Amniotic epithelial cell (primary cell): ENCODE measurements at places on chromosomes 11 and 22.

GRCh38 chr11:4578624-4579023 is 2.9 kb upstream of the OR52I2 start:
- no peak for DNase-seq

DNA sequence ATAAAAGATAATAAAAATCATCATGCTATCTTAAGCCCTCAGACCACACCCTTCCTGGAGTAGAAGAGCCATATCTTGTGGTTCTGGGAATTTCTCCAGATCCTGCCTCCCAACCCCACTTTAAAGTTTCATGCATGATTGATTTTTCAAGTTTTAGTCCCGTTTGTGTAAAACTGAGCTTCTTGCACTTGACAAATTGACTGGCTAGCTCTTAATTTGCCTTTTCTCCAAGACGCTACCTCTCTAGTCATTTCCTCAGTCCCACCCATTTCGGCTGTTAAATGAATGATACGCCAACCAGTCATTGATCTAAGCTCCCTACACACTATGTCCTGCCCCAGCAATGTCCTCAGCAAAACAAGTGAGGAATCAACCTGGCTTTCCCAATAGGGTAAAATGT is 71.8 kb upstream of the TEAD1 start:
- peak; percentile 65 for DNase-seq

DNA sequence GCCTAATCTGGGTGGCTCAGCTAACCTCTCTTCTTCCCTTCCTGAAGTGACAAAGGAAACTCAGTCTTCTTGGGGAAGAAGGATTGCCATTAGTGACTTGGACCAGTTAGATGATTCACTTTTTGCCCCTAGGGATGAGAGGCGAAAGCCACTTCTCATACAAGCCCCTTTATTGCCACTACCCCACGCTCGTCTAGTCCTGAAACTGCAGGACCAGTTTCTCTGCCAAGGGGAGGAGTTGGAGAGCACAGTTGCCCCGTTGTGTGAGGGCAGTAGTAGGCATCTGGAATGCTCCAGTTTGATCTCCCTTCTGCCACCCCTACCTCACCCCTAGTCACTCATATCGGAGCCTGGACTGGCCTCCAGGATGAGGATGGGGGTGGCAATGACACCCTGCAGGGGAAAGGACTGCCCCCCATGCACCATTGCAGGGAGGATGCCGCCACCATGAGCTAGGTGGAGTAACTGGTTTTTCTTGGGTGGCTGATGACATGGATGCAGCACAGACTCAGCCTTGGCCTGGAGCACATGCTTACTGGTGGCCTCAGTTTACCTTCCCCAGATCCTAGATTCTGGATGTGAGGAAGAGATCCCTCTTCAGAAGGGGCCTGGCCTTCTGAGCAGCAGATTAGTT is 14.2 kb upstream of the UVRAG start:
- no peak for DNase-seq

- DNase-seq: no peak
Measured at GRCh38 chr11:532527-532985, 2.8 kb downstream of the HRAS start.

DNA sequence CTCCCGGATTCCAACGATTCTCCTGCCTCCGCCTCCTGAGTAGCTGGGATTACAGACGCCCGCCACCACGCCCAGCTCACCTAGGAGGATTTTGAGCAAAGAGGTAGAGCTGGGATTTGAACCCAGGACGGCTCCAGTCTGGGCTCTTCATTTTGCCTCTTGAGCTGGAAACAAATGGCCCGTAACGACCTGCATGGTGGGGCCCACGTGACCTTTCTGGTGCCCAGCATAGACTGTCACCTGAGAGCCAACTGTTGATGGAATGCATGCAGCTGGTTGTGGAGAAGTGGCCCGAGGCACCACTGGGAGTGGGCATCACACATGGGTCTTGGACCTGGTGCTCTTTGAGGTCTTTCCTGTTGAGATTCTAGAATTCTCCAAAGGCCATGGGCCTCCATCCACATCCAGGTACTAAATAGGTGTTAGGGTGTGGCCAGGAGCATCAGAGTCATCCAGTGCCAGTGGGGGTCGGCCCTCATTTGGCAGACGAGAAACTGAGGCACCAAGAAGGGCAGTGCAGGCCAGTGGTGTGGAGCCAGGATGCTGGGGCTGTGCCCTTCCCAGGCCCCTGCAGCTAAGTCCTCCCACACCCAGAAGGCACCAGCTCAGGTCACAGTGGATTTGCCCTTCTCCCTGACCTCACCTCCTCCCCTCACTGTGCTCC is 3.9 kb downstream of the ATF4 start:
- DNase-seq: no peak

DNA sequence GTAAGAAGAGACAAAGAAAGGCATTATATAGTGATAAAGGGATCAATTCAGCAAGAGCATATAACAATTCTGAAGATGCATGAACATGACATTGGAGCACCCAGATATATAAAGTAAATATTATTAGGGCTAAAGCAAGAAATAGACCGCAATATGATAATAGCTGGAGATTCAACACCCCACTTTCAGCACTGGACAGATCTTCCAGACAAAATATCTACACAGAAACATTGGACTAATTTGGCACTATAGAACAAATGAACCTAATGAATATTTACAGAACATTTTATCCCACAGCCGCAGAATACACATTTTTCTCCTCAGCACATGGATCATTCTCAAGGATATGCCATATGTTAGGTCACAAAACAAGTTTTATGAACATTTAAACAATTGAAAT is 633.1 kb downstream of the JRKL start:
- no peak for DNase-seq

DNA sequence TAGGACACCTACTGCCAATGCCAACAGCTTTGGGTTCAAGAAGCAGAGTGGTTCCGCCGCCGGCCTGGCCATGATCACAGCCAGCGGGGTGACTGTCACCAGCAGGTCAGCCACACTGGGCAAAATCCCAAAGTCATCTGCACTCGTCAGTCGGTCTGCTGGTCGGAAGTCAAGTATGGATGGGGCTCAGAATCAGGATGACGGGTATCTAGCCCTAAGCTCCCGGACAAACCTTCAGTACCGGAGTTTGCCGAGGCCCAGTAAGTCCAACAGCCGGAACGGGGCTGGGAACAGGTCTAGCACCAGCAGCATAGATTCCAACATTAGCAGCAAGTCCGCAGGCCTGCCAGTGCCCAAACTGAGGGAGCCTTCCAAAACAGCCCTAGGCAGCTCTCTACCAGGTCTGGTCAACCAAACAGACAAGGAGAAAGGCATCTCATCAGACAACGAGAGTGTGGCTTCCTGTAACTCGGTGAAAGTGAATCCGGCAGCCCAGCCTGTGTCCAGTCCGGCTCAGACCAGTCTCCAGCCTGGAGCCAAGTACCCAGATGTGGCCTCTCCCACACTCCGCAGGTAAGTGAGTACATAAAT is 115.1 kb downstream of the DBX1 start:
- DNase-seq: no peak

DNA sequence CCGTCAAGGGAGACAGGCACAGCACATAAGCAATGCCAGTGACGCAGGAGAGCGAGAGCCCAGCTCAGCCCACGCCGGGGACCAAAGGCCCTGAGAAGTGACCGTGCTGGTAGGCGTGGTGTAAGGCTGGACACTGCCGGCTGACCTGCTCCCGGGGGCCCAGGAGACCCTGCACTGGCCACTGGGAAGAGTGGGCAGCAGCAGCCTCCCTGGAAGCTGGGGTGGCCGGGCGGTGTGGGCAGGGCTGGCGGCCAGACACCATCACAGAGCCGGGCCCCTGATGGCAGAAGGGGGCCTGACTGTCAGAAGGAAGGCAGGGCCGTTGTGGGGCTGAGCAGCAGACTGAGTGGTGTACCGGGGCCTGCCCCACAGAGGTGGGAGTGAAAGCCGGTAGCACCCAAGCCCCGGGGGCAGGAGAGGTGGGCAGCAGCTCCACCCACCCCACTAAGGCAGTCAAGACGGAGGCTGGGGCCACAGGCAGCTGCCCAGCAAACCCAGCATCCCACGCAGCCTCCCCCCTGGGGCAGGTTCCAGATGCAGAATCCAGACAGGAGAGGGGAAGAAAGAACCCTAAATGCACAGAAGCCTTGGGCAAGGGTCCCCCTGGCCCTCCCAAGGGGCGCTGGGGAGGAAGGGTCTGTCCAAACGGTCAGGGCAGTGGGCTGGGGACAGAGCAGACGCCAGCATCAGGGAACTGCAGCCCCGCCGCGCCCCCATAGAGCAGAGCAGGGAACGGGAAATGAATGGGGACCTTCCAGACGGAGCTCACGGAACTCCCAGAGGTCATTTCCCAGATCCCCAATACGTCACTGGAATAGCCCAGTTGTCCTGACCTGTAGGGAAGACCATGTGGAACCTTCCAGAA is 205.2 kb downstream of the BRD1 start:
- DNase-seq: no peak

DNA sequence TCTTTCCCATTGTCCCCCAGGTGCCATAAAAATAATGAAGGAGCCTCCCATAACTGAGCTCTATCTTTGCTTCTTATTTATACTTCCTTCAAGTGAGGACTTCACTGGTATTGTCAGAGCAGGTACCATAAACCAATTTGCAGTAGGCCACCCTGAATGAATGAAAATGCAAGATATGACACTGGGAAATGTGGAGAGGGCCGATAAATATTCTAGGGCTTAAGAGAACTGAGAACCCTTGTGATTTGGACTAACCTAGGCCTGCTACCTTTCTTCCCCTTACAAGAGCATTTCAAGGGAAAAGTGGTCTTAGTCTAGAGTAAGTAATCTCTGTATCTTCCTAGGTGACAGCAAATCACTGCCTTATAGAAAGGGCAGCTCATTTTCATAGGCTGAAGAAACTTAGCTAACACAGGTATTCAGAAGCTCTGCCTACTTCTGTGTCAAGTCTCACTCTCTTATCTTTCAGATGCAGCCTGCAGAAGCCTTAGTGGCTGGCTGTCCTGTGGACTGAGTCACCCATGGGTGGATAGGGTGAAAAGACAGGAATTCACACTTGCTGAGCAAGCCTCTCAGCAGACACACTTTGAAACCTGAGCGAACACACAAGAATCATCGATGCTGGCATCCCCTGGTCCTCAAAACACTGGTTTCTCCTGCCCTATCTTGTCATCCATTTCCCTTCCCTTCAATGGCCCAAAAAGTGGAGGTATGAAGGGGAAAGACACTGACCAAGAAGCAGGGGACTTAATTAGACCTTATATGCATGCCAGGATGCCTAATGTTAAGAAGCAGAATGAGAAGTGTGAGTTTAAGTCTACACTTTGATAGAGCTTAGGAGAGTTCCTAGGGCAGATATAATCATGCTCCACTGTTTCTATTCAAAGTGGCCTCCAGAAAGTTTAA is 15.2 kb downstream of the NRIP3 start:
- peak; percentile 64 for DNase-seq

- no peak for DNase-seq
Measured at GRCh38 chr11:69880826-69881445, 61.7 kb upstream of the FGF3 start.

DNA sequence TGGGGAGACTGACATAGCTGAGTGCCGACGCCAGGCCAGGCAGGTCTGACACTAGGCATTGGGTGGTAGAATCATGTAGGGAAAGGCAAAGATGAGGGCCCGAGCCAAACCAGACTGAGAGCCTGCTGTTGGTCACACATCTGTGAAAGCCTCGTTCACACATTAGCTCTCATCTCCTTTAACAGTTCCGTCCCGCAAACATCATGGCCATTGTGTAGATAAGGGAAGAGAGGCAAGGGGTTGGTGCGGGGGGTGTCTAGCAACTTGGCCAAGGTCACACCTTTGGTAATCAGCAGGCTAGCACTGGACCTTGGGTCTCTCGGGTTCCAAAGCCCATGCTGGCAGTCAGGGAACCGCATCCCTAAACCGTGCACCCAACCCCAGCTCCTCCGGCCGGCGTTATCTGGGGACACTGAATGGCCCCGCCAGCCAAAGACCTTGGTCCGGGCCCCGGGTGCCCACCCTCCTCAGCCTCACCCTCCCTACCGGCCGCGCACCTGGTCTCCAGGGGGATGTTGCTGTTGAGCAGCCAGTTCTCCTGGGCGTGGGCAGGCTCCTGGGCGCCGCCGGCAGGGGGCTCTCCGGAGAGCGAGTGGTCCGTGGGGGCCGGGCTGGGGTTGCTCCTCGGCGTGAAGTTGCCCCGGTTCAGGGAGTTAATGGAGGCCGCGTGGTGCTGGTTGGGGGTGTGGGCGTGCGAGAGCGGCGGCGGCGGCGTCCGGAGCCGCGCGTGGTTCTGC is 328.3 kb upstream of the NARS2 start:
- DNase-seq: peak; percentile 16

- DNase-seq: no peak
Measured at GRCh38 chr22:48804811-48805301, 1022.8 kb downstream of the BRD1 start.

- DNase-seq: peak; percentile 64
Measured at GRCh38 chr11:75565221-75565814, 3.3 kb downstream of the SERPINH1 start.

GRCh38 chr11:75352588-75353206 is 1.2 kb upstream of the ARRB1 start:
- no peak for DNase-seq

DNA sequence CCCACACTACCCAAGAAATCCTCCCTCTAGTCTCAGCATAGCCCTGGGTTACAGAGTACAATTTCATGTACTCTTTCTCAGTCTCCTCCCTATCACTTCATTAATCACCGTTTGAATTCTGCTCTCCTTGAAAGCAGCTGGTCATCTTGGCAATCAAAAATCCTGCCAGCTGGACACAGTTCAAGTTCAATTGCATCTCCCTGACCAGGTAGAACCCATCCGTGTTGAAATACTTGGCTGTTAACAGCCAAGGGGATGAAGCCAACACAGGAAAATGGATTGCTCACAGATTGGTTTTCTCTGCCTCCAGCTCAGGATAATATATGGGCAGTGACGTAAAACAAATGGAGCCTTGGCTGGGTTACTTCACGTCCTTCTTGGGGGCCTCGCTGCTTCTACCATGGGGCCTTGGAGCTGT is 55.1 kb upstream of the GRK3 start:
- DNase-seq: peak; percentile 56

DNA sequence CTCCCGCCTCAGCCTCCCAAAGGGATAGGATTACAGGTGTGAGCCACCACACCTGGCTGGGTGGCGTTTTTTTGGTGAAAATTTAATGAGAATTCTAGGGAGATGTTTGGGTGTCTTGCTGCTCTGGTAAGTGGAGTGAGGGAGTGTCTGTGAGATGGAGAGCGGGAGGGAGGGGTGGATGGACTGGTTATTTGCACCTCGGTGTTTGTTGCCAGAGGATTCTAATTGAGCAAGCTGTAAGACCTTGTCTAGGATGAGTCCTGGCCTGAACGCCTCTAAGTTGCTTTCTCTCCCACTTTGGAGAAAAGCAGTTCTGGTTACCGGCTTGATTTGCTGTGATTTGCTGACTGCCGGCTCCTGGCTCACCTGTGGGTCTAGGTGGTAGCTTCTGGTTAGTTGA is 22.0 kb upstream of the GRAMD4 start:
- no peak for DNase-seq

- DNase-seq: no peak
Measured at GRCh38 chr11:28794405-28794804, 686.2 kb downstream of the METTL15 start.
